CD14-positive monocyte (primary cell): ENCODE measurements at places on chromosomes 2 and 18.

- no peak for DNase-seq
These were observed 28.4 kb downstream of the XDH start for GRCh38 chr2:31386172-31386571.

DNA sequence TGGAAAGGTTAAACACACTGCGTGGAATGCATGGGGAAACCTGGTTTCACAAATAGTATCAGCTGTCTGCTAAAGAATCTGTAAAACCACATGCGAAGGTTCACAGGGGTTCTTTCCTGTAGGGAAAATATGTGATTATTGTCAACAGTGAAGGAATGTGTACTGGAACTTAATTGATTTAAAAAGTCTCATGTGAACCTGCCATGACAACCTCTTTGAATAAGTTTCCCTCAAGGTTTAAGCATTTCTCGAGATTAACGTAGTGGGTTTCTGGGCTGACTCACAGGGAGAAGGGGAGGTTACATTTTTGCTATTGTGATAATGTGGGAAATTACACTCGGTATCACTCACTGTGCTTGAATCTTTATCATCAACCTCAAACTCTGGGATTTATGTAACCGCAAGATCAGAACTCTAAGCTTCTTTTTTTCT, 28.2 kb upstream of the IL1R1 start:
- DNase-seq = peak; percentile 41

DNA sequence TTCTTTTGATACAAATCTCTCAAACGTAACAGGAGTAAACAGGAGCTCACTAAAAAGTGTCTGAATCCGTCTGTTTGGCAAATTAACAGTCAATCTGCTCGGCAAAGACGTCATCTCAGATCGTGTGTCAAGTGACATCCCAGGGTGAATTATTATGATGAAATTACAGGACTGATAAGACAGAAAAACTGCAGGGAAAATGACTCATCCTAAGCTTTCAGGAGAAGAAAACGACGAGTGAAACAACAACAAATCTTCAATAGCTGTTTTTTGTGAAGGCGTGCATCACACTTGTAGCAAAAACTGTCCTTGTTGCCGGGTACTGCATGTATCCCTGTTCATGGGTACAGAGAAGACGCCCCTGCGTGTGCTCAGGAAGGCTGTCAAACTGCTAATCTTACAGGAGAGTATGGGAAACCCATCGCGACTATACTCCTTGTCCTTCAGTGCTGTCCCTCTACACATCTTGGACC, 24.9 kb downstream of the EPB41L3 start:
- DNase-seq = no peak

GRCh38 chr2:28778392-28778791, 26.8 kb downstream of the PPP1CB start:
- DNase-seq = no peak

DNA sequence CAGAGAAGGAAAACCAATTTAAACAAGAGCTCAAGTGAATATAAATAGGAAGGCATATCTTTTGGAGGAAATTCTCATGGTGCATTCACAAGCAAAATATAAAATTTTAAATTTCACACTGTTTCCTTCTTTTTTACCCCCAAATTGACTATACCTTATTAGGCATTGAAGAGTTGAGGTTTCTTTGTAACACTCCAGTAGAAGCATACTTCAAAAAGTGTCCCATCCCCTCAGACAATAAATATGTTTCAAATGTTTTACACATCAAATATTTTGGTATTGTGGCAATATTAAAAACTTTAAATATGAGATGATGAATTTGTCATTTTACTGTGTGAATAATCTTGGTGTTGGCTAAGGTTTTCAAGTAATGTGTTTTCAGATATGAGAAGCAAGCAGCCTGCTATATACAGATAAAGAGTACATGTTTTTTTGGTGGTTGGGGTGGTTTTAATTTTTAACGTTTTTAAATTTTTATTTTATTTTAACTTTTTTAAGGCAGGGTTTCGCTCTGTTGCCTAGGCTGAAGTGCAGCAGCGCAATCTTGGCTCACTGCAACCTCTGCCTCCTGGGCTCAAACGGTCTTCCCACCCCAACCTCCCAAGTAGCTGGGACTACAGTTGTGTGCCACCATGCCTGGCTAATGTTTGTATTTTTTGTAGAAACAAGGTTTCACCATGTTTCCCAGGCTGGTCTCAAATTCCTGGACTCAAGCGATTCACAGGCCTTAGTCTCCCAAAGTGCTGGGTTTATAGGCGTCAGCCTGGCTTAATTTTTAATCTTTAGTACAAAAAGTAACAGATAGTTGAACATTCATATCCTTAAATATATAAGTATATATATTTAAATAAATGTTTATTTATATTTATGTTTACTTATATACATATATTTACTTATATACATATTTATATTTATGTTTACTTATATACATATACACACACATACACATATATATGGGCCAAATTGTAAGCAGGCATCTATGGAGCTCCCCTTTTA, 36.5 kb upstream of the DLX1 start:
- no peak for DNase-seq

GRCh38 chr2:230991598-230991997, 4.3 kb upstream of the SPATA3 start:
- DNase-seq = no peak

DNA sequence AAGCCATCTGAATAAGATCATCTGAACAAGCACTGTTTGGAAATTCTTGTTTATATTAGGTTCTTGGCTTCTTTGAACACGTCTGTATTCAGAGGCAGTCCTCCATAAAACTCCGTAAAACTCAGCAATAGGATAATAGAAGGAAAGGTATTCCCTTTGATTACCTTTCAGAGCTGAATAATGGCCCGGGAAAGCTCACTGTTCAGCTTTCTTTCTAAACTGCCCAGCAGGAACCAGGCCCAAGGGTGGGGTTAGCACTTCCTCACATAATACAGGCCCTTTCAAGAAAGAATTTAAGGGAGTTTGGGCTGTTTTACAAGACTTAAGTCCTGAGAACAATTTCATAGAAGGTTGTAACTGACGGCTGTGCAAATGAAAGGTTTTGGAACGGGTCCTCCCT, 72.2 kb upstream of the PHLPP1 start:
- no peak for DNase-seq

DNA sequence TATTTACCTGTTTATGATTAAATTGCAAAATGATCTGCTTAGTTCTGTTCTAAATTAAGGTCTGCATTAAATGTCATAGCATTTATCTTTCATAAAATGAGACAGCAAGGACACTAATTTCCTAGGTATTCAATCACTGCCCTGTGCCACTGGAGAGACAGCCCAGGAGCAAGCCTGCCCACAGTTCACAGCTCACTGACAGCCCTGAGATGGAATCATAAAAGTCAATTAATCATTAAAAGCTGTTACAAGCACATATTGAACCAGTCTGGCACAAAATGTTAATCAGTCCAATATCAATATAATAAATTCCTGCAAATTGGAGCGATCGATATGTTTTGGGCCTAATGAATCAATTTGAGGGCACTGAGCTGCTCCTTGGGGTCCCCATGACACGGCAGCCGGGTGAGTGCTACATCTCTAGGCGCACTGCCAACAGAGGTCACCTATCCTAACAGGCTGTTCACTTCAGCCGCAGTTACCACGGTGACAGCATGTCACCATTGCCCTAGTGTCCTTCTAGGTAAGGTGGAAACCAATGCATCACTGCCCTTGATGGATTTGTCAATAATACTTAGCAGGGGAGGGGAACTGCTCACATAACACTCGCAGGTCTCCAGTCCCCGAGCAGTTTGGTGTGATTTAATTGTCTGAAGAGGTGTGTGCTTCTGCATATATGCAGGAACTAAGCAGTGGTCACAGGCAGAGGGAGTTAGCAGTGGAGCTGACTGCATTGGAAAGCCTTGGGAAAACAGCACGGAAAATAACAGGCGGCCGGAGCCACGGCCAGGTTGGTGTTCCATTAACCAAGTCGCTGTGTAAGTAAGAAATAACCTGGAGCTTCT, 47.3 kb downstream of the POU3F3 start:
- no peak for DNase-seq

GRCh38 chr2:180002198-180002770, 4.8 kb downstream of the CWC22 start:
- DNase-seq = peak; percentile 64

DNA sequence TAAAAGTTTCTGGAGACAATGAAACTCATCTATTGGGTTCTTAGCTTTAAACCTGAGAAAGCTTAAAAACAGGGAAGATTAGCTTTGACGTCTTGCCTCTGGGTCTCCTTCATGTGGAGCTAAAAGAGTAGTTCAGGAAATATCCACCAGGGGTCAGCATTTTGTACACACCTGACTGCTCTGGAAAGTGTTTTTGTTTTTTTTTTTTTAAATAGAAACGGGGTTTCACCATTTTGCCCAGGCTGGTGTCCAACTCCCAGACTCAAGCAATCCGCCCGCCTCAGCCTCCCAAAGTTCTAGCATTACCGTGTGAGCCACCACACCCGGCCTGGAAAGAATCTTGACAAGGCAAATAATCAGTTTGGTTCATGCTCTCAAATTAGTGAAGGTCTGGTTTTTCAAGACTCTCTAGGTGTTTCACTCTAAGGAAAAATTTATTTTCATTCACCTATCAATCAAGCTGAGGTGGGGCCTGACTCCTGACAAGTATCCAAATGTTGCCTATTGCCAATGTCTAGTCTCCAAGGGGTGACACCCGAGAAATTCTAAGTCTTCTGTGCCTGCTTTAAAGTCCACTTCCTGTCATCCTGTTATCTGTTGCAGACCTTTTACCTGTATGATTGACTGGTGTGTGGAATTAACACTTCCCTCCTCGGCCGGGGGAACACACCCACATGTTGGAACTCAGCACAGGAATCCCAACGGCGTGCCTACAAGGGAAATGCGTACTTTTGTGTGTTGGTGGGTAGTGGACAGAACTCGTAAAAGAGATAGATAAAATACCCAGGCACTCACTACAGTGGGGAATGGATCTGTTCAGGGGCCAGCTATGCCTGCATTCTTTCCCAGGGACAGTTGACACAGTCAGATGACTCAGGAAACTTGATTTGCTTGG, 11.3 kb downstream of the IL1RN start:
- peak; percentile 67 for DNase-seq

- DNase-seq = no peak
These were observed 77.4 kb upstream of the OSR1 start for GRCh38 chr2:19435815-19436214.

GRCh38 chr2:204340511-204340910, 204.8 kb upstream of the PARD3B start:
- no peak for DNase-seq

GRCh38 chr2:239715606-239716005, 309.5 kb downstream of the NDUFA10 start:
- DNase-seq = no peak

- DNase-seq = no peak
These were observed 113.7 kb upstream of the MAP4K3 start for GRCh38 chr2:39550701-39551285.

GRCh38 chr2:176599796-176600485, 330.7 kb downstream of the MTX2 start:
- no peak for DNase-seq

DNA sequence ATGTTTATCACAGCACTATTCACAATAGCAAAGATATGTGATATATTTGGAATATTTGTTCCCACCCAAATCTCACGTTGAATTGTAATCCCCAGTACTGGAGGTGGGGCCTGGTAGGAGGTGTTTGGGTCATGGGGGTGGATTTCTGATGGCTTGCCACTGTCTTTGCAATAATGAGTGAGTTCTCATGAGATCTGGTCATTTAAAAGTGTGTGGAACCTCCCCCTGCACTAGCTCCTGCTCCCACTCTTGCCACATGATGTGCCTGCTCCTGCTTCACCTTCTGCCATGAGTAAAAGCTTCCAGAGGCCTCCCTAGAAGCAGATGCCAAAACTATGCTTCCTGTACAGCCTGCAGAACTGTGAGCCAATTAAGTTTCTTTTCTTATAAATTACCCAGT, 72.2 kb upstream of the DYNC1I2 start:
- DNase-seq = no peak

- DNase-seq = no peak
These were observed 58.3 kb downstream of the NPAS2 start for GRCh38 chr2:100878000-100878791.

DNA sequence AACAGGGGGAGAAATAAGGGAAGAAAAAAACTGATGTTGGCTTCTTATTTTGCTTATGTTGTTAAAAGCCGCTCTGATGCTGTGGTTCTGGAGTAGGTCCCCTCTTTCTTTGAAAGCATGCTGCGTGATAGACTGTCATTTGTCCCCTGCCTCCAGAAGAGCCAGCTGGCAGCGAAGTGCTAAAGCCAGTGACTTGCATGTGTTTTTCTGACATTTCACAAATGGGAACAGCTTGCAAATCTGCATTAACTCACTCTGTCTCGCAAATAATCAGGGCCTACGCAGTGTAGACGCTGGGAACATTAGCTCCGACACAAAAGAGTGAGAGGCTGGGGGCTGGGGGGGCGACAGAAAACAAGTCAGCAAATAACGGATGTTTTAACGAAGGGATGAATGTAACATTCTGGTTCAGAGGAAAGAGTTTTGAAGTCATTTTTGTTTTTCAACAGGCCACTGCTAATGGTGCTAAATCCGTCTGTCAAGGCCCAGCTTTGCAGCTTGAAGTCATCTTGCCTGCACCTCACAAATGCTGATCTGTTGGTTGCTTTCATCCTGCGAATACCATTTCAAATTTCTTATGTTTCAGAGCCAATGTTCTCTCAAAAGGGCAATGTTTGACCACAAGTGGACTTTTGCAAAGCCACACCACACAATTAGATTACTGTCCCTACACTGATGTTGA, 68.8 kb upstream of the PIK3C3 start:
- no peak for DNase-seq

DNA sequence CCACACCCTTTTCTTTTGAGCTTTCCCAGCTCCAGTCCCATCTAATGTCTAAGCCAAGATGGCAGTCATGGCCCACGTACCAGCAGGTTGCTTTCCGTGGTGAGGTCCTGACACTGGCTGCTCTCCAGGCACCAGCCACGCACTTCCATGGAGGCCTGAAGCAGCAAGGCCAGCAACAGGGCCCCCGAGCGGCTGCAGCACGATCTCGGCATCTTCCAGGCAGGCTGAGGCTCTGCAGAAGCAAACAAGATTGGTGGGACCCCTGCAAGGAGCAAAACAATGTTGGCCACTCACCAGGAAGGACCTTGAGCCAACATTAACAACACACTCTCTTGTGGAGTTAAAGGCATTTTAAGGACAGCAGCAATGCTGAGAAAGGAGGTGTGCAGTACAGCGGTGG, 3.8 kb downstream of the POMC start:
- no peak for DNase-seq

- no peak for DNase-seq
These were observed 73.8 kb downstream of the TRABD2A start for GRCh38 chr2:84807063-84807485.

GRCh38 chr2:113981404-113982134, 91.7 kb downstream of the ACTR3 start:
- DNase-seq = no peak

DNA sequence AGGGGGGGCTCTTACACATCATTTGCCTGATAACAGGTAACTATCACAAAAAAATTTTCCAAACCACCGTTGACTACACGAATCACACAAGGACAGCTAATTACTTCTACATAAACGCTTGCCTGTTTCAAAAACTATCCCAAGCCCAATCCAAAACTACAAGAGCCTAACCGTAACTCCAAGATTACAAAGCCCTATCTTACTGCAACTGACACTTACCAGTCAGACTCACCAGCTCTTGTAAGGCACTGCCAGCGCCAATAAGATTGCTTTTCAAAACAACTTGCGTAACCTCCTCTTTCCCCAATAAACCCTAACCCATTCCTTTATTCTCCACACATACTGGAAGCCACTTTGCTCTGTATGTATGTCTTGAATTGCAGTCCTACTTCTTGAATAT, 148.4 kb downstream of the NBAS start:
- no peak for DNase-seq

GRCh38 chr2:231612109-231612455, 19.4 kb downstream of the TEX44 start:
- no peak for DNase-seq

GRCh38 chr18:57404345-57404744, 30.8 kb upstream of the ONECUT2 start:
- no peak for DNase-seq
